ENCODE measurements at places on chromosomes 3 and 15. TPM values are rescaled to one million over a fixed set of nuclear protein-coding genes. Genes with fewer than 3 reads are reported as not detected.

BTLA gene
- total RNA-seq: 26.0 TPM

LRRIQ4 gene
- 0.16 TPM for total RNA-seq

NOX5 gene
- not detected for total RNA-seq

FBXO40 gene
- not detected for total RNA-seq

DZIP1L gene
- total RNA-seq: not detected
